PC-3 (cell line): ENCODE measurements at places on chromosomes 5 and 9. TPM values are rescaled to one million over a fixed set of nuclear protein-coding genes. Genes with fewer than 3 reads are reported as not detected.

The C5orf52 gene
- 0.84 TPM in 1 of 2 replicates, not detected in the other for total RNA-seq

The PCDHB5 gene
- total RNA-seq = 0.12 and 0.69 TPM in 2 replicates

The BSPRY gene
- total RNA-seq = 22.6 and 23.7 TPM in 2 replicates

The JAKMIP2 gene
- 0.15 TPM in 1 of 2 replicates, not detected in the other for total RNA-seq

The ABLIM3 gene
- total RNA-seq = 43.6 and 48.0 TPM in 2 replicates

The SLC46A2 gene
- total RNA-seq = not detected in 2 replicates

The NAA35 gene
- 12.2 and 14.6 TPM in 2 replicates for total RNA-seq

The SOX30 gene
- total RNA-seq = 0.51 TPM in 1 of 2 replicates, not detected in the other

The FGF10 gene
- total RNA-seq = not detected in 2 replicates

The HAVCR2 gene
- 0.04 TPM in 1 of 2 replicates, not detected in the other for total RNA-seq

The GCNT1 gene
- 0.29 TPM in 2 replicates for total RNA-seq

The PTPDC1 gene
- total RNA-seq = 5.4 TPM in 2 replicates

The OTP gene
- total RNA-seq = not detected in 2 replicates

DNA sequence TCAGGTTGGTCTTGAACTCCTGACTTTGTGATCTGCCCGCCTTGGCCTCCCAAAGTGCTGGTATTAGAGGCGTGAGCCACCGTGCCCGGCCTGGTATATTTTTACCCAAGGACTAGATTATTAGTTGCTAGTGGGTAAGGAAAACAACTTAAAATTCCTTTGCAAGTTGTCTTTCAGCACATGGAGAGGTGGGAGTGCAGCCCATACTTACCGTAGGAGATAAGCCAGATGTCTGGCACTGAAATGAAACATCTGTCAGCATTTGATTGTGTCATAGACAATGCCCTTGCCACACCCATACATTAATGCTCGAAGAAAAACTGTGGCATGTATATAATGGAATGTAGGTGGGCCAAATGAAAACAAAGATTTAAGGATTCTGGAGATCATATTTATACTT, 36.6 kb upstream of the ANKH start:
- no peaks in the 10 kb centered on the region for H3K36me3 ChIP-seq
- H3K4me3 ChIP-seq = no peak overlapping the region
- no peaks in the 10 kb centered on the region for H3K27me3 ChIP-seq
- H3K27ac ChIP-seq = no peak overlapping the region

GRCh38 chr5:124372457-124372856, 374.0 kb downstream of the ZNF608 start:
- no peak overlapping the region for H3K4me3 ChIP-seq
- DNase-seq = no peak
- H3K27me3 ChIP-seq = no peaks in the 10 kb centered on the region

GRCh38 chr5:142411103-142411502, 86.3 kb upstream of the SPRY4 start:
- no peaks in the 10 kb centered on the region for H3K4me1 ChIP-seq
- H3K4me3 ChIP-seq = no peak overlapping the region
- no peaks in the 10 kb centered on the region for H3K36me3 ChIP-seq
- DNase-seq = no peak

DNA sequence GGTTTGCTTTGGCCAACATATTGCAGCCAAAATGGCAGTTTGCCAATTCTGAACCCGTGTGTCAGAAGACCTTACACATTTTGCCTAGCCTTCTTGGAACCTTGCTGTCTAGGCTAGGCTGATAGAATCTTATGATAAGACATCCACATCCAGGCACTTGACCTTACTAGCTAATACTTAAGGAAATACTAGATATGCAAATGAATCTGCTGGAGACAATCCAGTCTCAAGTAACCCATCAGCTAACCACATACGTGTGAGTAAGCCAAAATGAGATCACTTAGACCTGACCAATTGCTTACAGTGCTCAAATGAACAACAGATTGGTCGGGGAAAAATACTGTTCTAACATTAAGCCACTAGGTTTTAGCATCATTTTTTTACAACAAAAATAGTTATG, 1504.6 kb upstream of the CDH9 start:
- no peak overlapping the region for H3K4me3 ChIP-seq
- DNase-seq = peak; percentile 75
- no peaks in the 10 kb centered on the region for H3K36me3 ChIP-seq
- peaks cover 12% of the 10 kb centered on the region for H3K4me1 ChIP-seq
- no peak overlapping the region for H3K27ac ChIP-seq

DNA sequence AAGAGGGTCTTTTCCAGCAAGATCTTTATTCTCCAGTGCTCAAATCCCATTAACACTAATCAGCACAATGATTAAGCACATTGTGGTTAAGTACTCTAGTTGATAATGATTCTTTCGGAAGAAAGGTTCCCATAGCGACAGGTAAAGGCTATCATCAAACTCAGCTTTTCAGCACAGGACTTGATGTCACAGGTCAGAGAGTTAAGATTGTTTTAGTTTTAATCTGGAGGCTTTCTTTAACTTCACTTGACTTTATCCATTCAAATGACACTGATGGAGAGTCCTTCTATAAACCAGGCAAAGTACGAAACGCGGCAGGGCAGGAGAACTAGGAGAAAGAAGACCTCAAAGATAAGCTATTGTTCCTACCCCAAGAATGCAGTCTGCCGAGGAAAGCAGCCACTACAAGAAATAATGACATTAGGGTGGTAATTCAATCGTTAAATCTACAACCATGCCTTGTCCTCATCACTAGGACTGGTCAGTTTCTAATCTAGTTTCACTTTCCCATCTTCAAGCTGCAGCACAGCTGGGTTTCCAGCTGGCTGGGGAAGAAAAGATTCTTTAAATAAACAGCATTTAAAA, 4.6 kb downstream of the NRG2 start:
- no peaks in the 10 kb centered on the region for H3K36me3 ChIP-seq
- no peak overlapping the region for H3K27ac ChIP-seq
- peaks cover 19% of the 10 kb centered on the region for H3K4me1 ChIP-seq
- H3K27me3 ChIP-seq = no peaks in the 10 kb centered on the region
- DNase-seq = no peak

GRCh38 chr5:5050801-5051200, 89.3 kb upstream of the ADAMTS16 start:
- H3K27me3 ChIP-seq = peaks cover 89% of the 10 kb centered on the region
- H3K4me1 ChIP-seq = no peaks in the 10 kb centered on the region
- H3K36me3 ChIP-seq = no peaks in the 10 kb centered on the region
- no peak for DNase-seq
- H3K27ac ChIP-seq = no peak overlapping the region
- no peak overlapping the region for H3K4me3 ChIP-seq

DNA sequence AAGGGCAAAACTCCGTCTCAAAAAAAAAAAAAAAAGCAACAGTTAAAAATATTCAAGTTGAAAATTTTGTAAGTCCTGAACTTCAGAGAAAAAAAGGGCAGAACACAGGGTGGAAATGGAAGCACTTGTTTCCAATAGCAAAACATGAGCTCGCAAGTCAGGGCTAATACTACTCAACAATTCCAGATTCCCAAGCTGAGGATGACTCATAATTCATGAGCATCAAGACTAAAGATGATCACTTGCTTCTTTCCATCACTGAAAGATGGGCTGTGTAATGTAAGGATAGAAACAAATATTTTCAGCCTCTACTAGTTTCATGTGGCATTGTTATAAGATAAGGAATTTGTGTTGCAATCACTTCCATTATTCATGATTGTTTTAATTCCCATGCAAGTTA, 33.5 kb upstream of the FST start:
- DNase-seq = no peak
- H3K27ac ChIP-seq = no peak overlapping the region
- H3K4me1 ChIP-seq = no peaks in the 10 kb centered on the region
- no peaks in the 10 kb centered on the region for H3K27me3 ChIP-seq
- no peak overlapping the region for H3K4me3 ChIP-seq
- H3K36me3 ChIP-seq = no peaks in the 10 kb centered on the region

DNA sequence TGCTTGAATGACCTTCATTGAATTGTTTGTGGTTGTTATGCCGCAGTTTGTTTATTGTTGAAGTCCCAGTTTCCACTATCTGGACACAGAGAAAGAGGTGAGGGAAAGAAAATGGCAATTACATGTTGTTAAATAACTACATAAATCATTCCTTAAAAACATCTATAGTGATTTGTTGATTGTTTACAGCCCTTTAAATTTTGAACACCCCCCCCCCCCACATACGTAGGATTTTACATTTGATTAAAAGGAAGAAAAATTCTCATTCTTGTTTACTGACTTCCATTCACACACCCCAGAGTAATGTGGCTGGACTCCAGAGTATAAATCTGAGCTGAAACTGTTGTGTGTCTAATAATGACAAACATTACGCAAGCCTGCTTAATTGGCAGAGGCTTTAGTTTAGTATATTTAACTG, 87.1 kb upstream of the FAM174A start:
- no peak overlapping the region for H3K4me3 ChIP-seq
- DNase-seq = peak; percentile 14
- no peak overlapping the region for H3K27ac ChIP-seq
- H3K4me1 ChIP-seq = no peaks in the 10 kb centered on the region
- H3K27me3 ChIP-seq = no peaks in the 10 kb centered on the region

- H3K36me3 ChIP-seq = no peaks in the 10 kb centered on the region
- no peak overlapping the region for H3K4me3 ChIP-seq
- no peak overlapping the region for H3K27ac ChIP-seq
- peaks cover 34% of the 10 kb centered on the region for H3K27me3 ChIP-seq
- H3K4me1 ChIP-seq = peaks cover 10% of the 10 kb centered on the region; the same call in 1 of the 2 replicates
These were observed 4.2 kb upstream of the UNC5A start for GRCh38 chr5:176806137-176806536.

- H3K27me3 ChIP-seq = no peaks in the 10 kb centered on the region
- H3K4me3 ChIP-seq = no peak overlapping the region
- H3K36me3 ChIP-seq = no peaks in the 10 kb centered on the region
- no peak for DNase-seq
- peaks cover 20% of the 10 kb centered on the region for H3K4me1 ChIP-seq
These were observed 4.7 kb upstream of the CLTB start for GRCh38 chr5:176420972-176421544.

- H3K4me3 ChIP-seq = no peak overlapping the region
- H3K4me1 ChIP-seq = peaks cover 9% of the 10 kb centered on the region
- H3K27me3 ChIP-seq = no peaks in the 10 kb centered on the region
These were observed 56.3 kb downstream of the STX17 start for GRCh38 chr9:99962680-99963261.

DNA sequence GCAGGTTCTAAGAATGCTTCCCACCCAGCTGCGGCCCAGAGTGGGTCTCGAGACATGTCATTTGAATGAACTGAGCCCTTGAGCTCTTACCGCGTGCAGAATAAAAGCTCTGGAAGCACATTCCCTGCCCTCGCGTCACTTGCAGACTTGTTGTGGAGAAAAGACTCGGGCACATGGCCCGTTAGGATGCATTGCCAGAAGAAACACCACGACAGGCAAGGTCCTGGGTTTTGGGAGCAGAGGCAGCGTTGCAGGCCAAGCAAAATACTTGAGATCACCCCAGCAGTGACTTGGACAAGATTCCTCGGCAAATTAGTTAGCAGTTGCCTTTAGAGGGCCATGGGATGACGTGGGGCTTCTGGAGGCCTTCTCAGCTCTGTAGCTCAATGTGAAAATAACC, 170.8 kb upstream of the MSX2 start:
- no peak overlapping the region for H3K27ac ChIP-seq
- H3K4me3 ChIP-seq = no peak overlapping the region
- H3K4me1 ChIP-seq = no peaks in the 10 kb centered on the region

DNA sequence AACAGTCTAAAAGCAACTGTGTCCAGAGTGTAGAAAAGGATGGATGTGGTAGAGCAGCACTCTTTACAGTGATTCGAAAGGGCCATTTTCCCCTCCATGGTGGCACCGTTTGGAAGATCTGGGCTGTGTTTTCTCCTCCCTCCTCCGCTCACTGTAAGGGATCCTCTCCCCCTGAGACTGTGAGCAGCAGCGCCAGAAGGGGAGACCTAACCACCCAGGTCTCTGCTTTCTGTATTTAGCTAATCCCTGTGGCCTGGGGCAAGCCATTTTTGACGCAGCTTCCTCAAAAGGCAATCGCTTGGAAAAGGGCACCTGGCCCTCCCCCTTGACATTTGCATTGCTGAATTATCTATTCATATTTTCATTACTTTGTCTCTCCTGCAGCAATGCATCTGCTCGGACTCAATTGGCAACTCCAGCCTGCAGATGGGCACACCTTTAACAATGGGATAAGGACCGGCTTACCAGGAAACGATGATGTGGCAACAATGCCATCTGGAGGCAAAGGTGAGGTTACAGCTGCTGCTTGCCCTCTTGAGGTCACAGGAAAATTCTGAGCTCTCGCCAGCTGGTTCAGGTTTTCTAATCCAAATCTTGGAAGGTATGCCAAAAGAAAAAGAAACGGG, 244.3 kb upstream of the WWC1 start:
- no peak overlapping the region for H3K27ac ChIP-seq
- H3K4me1 ChIP-seq = no peaks in the 10 kb centered on the region
- peak; percentile 66 for DNase-seq
- H3K4me3 ChIP-seq = no peak overlapping the region

DNA sequence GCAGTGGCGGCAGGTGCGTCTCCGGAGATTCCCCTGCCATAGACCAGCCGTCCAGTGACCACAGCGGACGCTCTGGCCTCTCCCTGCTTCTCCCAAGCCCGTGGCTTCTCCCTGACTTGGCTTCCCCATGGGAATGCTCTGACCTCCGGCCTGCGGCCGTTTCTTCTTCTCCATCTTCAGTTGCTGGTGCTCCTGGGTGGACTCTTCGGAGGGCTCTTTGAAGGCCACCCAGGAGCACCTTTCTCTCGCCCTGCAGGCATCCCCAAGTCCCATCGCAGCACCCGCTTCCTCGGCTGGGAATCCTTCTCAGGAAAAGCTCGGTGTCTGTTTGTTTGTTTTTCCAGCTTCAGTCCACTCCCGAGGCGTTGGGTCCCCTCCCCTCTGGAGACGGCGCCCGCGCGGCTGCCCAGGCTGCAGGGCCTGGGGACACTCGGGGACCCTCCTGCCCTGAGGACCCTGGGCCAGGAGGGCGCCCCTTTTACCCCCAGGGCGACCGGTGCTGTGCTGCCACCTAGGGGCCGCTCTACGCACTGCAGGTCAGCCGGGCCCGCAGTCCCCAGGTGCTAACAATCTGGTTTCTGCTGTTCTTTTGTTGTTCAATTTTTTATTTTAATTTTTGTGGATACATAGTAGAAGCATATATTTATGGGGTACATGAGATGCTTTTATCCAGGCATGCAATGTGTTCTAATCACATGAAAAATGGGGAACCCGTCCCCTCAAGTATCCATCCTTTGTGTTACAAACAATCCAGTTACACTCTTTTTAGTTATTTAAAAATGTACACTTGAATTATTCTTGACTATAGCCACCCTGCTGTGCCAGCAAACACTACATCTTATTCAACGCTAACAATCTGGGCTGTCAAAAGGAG, 197.9 kb upstream of the ADAMTS16 start:
- H3K27me3 ChIP-seq = peaks cover 66% of the 10 kb centered on the region
- DNase-seq = peak; percentile 9
- H3K4me3 ChIP-seq = no peak overlapping the region
- no peaks in the 10 kb centered on the region for H3K36me3 ChIP-seq
- no peak overlapping the region for H3K27ac ChIP-seq
- no peaks in the 10 kb centered on the region for H3K4me1 ChIP-seq

DNA sequence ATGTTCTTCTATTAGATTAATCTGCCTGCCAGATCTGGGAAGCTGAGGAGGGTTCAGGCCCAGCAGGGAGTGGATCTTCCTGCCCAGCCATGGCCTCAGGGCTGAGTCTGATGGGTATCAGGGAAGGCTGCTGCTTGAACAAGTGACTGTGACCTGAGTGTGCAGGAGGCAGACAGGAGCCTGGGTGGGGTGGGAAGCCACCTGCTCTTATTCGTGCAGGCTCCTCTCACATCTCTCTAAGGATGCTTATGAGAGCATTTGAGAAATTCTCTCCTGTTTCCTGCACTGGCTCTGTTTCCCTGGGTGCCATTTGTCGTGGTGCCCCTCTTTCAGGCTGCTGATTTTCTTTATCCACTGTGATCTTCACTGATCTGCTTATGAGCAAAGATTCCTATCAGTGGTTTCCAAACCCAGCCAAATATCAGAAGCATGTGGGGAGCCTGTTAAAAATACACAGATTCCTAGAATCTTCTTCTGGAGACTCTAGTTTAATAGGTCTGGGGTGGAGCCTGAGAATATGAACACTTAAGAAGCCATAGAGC, 2.1 kb downstream of the RGS3 start:
- peaks cover 27% of the 10 kb centered on the region for H3K4me1 ChIP-seq
- H3K36me3 ChIP-seq = 0 out of 2 replicates have a peak, but pooled peaks cover 6% of the 10 kb centered on the region
- peak; percentile 24 for DNase-seq
- H3K27ac ChIP-seq = no peak overlapping the region
- H3K27me3 ChIP-seq = no peaks in the 10 kb centered on the region
